Right lung (tissue), 10 donors: ENCODE measurements at places on chromosomes 7 and 10. TPM values are rescaled to one million over a fixed set of nuclear protein-coding genes. Genes with fewer than 3 reads are reported as not detected.

DNA sequence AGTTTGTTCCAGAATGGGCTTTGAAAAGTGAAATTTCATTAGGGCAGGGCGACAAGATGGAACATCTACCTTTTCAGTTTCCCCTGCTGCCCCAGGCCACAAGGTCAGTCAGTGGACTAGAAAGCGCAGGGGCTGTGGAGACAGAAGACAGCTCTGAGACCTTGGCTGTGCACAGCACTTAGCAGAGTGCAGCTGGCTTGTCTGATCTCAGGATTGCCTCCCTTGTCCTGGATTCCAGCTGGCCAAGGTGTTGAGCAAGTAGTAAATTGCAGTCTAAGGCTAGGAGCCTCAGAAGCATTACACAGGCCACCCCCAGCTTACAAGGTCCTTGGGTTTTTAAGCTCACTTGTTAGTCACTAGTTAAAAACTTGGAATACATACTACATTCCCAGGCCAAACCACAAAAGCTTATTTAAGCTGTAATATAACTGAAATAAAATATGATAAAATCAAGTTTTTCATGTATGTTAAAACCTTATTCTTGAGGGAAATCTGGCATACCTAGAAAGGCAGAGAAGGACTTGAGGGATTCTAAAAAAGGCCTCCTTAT is 67.3 kb upstream of the NPY start:
- no peak for DNase-seq

- no peak for DNase-seq
Measured at GRCh38 chr7:92292981-92293380, 47.2 kb downstream of the ANKIB1 start.

- DNase-seq, result peak; percentile 39
Measured at GRCh38 chr7:134885967-134886352, 100.3 kb upstream of the AGBL3 start.

DNA sequence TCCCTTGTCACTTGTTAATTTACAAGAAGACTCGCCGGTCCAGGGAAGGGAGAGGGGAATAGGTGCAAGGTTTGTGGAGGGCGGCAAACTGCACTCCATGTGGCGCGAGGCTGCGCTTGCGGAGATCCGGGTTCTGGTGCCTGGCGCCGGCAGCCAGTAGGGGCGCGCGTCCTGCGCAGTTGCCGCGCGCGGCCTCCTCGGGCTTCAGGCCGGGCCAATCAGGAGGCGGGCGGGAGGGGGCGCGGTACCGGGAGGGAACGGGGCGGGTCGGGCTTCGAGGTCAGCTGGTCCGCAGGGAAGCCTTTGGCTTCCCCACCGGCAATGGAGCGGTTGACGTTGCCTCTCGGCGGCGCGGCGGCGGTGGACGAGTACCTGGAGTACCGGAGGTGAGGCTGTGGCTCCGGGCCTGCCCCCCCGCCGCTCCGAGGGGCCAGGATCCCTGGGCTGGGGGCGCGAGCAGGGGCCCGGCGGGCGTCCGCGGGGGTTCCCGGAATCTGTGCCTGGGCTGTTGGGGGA is at the start of gene FAM221A:
TSS of gene FAM221A (plus strand) at position 302 of the 516 bp plus-strand sequence. CDS start at position 322, 20 bp downstream.
- peak; percentile 78 for DNase-seq

Gene SMNDC1
- polyA plus RNA-seq, result 48.4 TPM

Gene TRIL
- 36.6 TPM for polyA plus RNA-seq
